Pancreas (tissue), 10 donors: ENCODE measurements at places on chromosomes 13 and 19. TPM values are rescaled to one million over a fixed set of nuclear protein-coding genes. Genes with fewer than 3 reads are reported as not detected.

Gene CEACAM7
- total RNA-seq: 2.7 TPM

DNA sequence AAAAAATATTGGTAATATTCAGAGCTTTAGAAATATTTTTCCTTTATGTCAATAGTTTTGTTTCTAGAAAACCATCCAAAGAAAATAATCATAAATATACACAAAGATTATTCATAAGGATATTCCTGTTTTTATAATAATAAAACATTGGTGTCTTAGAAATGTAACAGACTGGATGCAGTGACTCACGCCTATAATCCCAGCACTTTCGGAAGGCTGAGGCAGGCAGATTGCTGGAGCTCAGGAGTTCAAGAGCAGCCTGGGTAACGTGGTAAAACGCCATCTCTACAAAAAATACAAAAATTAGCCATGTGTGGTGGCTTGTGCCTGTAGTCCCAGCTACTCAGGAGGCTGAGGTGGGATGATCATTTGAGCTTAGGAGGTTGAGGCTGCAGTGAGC is 106.8 kb downstream of the DHRS12 start:
- no peak for DNase-seq

Gene FIZ1
- total RNA-seq: 7.2 TPM

- no peak for DNase-seq
Measured at GRCh38 chr19:11598103-11598483, 810 bp downstream of the ZNF627 start.

- no peak for DNase-seq
Measured at GRCh38 chr13:31896427-31896826, 135.1 kb upstream of the FRY start.

DNA sequence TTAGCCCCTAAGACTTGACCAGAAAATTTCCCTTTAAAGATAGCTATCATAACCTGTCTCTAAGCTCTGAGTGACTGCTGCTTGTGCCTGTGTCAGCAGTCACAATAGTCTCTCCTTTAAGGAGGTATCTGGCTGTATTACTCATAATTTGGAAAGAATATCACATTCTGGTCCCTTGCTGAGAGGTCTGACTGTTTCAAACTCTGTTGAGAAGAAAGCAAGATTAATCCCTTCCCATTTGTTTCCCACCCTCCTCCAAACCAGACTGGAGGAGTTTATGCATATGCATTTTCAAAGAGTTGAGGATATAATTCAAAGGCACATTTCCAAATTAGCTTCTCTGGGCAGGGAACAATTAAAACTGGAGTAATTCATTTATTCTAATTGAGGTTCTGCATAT is 2.3 kb downstream of the HTR2A start:
- no peak for DNase-seq

DNA sequence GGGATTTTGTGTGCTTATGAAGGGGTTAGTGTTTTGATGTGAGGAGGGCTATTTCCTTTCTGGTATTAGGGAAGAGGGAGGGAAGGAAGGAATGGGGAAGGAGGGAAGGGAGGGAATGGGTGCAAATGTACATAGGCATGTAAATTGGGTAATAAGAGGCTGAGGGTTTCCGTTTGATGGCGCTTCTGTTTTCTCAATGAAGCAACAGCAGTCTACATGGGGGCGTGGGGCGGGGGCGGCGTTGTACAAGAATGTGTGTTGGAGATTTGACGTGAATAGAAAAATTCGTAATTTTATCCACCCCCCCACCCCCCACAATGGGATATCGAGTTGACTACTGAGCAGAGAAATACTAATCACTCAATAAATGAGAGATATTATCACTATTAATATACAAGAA is 52.5 kb downstream of the PDS5B start:
- DNase-seq: no peak

- no peak for DNase-seq
Measured at GRCh38 chr13:109243311-109243951, 543.0 kb downstream of the IRS2 start.

Gene ZNF135
- total RNA-seq: 2.3 TPM

DNA sequence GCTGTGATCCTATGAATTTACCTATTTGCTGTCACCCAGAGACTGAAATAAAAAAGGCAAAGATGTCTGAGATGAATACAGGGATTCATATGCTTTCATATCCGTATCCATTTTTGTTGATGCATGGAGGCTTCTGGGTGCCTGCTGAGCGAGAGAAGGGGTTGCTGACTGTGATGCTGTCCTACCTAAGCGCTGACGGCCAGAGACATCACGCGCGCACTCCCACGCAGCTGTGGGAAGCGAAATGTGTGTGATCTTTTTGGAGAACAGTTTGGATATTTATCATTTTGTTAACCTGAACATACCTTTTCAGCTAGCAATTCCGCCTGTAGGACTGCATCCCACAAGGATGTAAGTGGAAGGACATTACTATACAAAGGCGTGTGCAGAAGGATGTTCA is 23.9 kb downstream of the TSHZ3 start:
- no peak for DNase-seq

Gene CYP4F3
- total RNA-seq: 0.25 TPM

DNA sequence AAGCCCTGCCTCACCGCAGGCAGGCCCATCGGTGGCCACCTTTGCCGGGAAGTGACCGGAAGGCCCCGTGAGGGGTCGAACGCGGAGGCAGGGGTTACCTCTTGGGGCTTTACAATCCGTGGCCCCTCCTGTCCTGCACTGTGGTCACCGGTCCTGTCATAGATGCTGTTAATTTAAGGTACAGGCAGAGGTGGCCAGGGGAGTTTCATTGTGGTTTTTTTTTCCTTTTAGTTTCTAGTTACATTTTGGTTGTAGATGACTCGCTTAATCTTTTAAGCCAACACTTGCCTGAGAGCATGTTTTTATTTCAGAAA is 13.1 kb downstream of the COMP start:
- DNase-seq: no peak

DNA sequence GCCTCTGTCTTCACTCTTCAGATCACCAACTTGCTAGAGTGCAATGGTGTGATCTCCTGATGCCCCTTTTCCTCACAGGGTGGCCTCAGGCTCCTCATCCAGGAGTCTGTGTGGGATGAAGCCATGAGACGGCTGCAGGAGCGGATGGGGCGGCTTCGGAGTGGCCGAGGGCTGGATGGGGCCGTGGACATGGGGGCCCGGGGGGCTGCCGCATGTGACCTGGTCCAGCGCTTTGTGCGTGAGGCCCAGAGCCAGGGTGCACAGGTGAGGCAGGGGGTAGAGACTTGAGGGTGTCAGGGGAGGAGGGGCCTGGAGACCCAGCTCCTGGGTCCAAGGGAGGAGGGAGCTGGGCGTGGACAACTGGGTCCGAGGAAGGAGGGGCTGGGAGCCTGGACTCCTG is 9.5 kb downstream of the ALDH16A1 start:
- no peak for DNase-seq
